ENCODE measurements at places on chromosomes 1 and 21.

GRCh38 chr1:244419024-244419423 lies 32.7 kb downstream of the ADSS2 start:
- DNase-seq: no peak

DNA sequence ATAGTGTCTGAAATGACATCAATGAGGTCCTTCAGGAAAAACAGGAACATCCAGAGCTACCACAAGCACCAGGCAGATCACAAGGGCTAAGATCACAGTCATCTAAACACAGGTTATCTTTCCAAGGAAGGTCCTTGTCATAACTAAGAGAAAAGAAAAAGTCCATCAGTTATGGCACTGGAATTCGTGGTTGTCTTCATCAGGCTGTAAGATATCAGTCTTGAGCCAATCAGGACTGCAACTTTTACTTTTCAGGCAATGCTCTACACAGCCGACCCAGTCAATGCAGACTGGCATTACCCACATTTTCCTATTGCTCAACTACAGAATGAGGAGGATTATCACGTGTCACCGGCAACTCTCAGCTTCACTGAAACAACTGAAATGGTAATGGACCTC lies 26.4 kb downstream of the SORT1 start:
- no peak for DNase-seq

- DNase-seq: no peak
Measured at GRCh38 chr1:211683396-211684297, 8.2 kb upstream of the NEK2 start.

GRCh38 chr1:35120458-35121133 lies 41.4 kb downstream of the ZMYM1 start:
- DNase-seq: peak; percentile 75

DNA sequence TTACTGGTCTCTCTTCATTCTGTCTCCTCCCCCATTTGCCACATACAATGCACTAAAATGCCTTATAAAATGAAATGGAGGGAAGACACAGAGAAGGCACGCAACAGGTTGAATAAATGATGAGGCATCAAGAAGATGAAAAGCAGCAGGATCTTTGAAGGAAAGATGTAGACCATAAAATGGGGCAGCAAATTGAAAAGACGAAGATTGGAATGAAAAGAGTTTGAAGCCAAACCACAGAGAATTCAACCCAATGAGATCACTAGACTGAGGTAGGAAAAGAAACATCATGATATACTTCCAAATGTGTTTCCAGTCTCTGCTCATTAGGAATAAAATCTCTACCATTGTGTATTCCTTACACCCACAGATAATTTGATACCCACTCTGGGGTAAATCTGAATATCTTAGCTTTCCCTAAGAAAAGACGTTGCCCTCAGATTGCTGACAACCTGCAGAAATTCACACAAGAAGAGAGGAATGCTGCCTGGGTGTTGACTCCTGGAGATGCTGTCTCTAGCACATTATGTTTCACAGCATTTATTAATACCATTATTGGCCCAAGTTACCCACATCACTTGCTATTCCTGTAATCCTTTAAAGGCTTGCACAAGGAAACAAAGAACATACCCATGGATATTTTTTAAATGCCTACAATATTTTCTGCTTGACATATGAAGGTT lies 230.9 kb downstream of the LTN1 start:
- DNase-seq: no peak

DNA sequence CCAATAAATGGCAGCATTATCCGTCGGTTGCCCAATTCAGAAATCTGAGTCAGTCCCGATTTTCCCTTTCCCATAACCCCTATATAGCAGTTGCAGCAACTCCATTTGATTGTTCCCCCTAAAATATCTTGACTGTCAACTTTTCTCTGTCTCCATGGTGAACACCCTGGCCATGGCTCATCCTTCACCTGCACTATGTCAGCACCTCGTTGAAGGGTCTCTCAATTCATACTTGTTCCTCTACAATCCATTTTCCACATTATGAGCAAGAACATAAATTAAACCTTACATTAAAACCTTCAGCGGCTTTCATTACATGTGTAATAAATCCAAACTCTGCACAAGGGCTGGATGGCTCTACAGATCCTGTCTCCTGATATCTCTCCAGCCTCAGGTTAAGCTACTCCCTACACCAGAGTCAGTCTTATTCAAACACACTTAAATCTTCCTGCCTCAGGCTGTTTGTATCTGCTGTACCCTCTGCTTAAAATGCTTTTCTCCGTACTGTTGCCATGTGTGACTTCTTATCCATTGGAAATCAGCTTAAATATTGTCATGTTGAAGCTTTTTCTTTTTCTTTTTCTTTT lies 87.3 kb downstream of the BACH1 start:
- DNase-seq: peak; percentile 15

- DNase-seq: no peak
Measured at GRCh38 chr1:160608514-160608913, 29.2 kb upstream of the CD84 start.

- DNase-seq: no peak
Measured at GRCh38 chr1:201542309-201543035, 3.5 kb downstream of the NAV1 start.

DNA sequence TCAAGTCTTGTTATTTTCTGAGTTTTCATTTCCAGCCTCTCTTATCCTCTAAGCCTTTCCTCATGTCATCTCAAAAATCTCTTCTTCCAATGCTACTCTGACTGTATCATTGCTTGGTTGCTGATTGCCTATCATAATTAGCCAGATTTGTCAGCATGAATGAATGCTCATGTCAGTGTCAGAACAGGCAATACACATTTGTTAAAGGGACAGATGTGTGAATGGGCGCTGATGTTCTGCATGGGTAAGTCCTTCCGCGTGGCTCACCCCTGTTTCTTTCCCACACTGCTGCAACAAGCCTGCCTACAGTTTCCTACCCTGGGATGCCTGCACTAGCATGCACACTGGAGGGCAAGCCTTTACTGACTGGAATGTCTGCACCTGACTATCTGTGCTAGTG lies 100.6 kb downstream of the RHOU start:
- DNase-seq: no peak

DNA sequence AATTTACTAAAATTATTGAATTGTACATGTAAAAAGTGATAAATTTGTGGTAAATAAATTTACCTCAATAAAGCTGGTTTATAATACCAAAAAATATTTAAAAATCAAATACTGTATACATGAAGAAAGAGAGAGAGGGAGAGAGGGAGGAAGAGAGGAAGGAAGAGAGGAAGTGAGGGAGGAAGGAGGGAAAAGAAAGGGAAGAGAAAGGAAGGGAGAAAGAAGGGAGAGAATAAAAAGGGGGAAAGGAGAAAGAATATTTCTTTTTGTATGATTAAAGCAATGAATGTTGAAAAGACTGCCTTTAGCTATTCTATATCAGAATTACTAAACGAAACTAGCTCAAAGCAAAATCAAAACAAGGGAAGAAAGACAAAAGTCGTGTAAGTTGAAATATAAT lies 150.0 kb downstream of the LRIG2 start:
- DNase-seq: no peak

DNA sequence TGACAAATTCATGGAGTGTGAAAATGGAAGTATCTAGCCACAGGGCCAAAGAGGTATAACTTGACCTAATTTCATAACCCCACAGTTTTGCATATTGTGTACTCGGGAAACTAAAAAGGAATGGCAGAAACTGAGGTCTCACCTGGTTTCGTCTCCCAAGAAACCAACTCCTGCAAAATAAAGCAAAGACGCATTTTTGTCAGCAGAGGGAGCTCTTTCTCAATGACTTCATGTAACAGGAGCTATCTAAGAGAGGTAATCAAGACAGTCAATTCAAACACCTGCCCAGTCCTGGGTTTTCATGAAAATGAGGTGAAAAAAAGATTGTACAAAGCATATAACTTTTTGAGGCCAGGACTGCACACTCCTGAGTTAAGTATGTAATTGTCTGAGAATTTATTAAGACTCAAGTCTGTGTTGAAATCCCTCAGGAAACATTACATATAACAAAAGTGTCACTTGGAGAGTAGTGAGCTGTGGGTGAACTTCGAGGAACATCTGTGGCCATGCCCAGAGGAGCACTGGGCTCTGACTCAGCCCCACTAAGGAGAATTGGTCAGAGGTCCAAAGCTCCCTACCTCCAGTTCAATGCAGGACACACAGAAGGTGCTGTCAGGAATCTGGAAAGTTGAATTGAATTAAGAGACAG lies 17.6 kb downstream of the FCRL4 start:
- peak; percentile 74 for DNase-seq

DNA sequence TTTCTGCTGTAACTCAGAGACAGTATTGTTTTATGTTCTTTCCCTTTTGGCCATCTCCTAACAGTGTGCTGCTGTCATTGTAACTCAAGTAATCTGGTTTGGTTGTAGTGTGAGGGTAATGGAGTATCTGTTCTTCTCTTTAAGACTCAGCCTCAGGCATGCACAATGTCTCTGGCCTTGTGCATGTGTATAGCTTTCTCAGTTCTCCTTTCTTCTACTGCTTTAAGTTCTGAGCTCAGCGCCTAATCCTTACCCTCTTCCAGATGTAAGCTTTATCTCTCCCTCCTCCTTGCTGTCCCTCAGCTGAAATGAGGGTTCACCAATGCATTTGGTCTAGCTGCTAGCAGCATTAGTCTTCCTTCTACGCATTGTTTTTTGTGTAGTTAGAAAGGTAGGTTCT lies 1420.4 kb upstream of the PRMT6 start:
- DNase-seq: no peak

Data from ELF-1 (cell line).